ENCODE measurements at places on chromosomes 2 and 18.

DNA sequence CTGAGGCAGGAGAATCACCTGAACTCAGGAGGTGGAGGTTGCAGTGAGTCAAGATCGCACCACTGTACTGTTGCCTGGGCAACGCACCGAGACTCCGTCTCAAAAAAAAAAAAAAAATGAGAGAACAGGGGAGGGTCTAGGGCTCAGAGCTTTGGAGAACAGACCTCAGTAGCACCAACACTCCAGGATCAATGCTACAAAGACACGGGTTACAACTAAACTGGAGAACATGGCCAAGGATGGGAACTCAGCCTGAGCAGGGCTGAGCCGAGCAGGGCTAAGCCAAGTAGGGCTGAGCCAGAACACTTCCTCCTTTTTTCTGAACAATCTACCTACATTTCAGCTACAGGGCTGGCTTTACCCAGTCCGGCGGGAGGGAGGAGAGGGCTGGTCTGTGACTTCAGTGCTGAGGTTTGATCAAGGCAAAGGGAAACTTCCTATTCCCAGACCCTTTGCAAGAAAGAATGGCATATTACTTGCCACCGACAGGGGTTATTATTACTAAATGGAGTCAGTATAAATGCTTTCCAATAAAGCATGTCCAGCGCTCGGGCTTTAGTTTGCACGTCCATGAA lies 2.9 kb upstream of the CASP8 start:
- peak; percentile 77 for DNase-seq

- no peak for DNase-seq
These were observed at the start of gene MAP3K19 for GRCh38 chr2:135047300-135047699. MAP3K19 (minus strand) TSS chr2:135047447; CDS start chr2:135024647, 22,800 bp downstream.

DNA sequence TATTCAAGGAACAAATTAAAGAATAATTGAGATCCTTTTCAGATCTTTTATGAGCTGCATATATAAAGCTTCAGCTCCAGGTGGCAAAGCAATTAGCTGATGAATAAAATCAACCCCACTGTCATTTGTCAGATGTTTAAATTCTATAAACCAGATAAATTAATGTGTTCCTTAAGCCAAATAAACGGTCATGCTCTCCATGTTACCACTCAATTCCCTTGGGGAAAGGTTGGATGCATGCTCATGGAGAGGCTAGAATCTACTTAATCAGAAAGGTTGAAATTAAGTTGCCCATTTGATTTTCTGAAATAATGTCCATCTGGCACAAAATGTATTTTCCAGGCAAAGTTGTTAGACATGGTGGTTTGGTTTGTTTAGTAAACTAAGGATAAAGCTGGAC lies 282.5 kb upstream of the SPRED2 start:
- no peak for DNase-seq

GRCh38 chr2:126653109-126653508 lies 2.8 kb upstream of the GYPC start:
- DNase-seq = no peak

GRCh38 chr18:61662726-61663125 lies 230.1 kb downstream of the RNF152 start:
- DNase-seq = no peak

DNA sequence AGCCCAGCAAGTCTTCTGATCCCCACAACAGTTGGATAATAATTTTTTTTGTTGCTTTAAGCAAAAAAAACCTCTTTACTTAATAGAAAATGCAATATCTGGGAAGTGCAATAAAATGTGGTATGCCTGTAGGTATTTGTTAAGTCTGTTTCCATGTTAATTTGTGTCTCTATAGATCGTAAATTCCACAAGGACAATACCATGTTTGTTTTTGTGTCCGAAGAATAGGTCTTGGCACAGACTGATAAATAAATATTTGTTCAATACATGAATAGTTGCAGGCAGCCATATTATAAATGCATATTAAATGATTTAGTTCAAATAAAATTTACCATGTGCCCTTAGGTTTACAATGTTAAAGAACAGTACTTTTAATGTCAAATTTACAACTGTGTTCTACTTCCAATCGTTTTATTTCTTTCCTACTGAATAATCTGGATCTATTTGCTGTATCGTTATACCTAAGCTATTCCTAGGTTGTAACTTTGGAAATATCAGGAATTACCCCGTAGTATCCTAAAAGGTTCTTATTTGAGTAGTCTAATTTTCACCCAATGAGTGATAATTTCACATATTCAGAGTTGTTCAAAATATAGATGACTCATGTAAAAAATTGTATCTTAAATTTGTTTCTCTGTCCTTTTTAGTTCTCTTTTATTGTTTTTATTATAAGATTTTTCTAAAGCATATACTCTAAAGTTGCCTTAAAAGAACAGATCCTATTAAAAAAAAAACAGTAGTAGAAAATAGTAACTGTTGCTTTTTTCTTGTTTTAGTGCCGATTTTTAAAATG lies 151.8 kb downstream of the EHBP1 start:
- DNase-seq = no peak

DNA sequence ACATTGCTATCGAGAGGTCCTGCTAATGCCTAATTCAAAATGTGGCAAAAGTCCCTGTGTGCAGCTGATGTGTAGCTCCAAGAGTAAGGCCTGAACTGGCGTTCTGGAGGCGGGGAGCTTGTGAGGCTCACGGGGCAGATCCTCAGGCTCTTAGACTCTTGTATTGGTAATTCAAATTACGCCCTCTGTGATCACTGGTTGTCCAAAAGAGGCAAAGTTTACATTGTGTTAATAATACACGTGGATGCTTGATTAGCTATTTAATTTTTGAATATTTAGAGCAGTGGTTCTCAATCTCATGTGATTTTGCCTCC lies 12.4 kb upstream of the CRYGA start:
- no peak for DNase-seq

DNA sequence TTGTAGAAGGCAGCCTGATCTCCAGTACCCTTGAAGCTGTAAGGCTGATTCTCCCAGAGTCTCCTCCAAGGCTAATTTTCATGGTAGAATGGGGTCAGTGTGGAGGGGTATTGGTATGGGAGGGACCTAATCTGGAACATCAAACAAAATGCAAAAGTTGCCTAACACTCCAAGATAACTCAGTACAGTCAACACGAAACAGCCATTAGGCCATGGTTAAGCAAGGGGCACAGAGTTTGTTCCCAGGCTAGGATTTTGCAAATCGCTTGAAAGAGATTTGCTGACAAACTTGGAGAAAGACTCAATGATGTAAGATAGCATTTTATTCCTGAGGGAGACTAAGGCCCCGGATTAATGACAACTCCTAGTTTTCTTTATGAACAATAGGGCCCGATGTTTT lies 5.4 kb downstream of the PID1 start:
- DNase-seq = no peak

DNA sequence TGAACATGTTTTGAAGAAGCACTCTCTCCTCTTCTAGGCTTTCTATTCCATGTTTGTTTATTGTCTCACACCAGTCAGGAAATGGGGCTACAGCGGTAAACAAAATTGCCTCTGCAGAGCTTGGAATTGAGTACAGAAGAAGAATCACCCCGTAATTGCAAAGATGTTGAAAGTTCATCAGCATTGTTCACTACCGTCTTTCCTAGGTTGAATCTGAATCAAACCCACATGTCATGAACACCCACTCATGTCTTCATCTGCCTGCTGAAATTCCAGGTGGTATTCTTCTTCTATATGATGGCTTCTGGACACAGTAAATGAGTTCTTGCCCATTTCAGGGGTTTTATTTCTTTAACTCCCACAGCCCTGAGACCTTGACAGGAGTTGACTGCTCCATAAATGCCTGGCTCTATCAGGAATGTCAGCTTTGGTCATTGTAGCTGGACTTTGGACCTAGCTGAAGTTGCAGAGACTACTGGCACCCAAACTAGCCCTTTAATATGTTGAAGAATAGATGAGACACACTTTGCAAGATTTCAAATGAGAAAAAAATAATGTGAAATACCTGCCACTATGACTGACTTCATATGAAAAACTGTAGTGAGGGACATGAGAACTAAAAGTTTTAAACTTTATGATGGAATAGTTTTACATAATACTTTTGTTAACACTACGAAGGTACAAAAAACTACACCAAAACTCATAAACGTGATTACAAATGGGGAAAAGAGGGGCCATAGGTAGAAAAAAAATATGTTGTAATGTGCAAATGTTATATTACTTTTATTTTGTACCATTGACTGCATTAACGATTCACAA lies 1235.3 kb upstream of the ZEB2 start:
- DNase-seq = no peak

DNA sequence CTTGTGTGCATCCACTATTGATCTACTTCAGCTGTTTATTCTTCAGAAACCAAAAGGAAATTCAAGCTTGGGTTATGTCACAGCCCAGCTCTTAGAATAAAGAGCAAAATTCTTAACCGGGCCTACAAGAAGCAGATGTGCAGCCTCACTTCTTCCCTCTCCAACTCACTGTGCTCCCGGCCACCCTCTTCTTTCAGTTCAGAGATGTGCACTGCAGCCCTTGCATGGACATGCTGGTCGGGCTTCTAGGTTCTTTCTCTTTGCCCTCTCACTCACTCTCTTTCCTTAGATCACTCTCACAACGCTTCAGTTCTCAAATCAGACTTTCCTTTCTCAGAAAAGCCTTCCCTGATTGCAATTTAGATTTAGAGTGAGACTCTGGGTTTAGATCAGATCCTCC lies 104.1 kb downstream of the CHN1 start:
- DNase-seq = no peak

- no peak for DNase-seq
These were observed 147.8 kb upstream of the ZNF236 start for GRCh38 chr18:76674596-76674995.

DNA sequence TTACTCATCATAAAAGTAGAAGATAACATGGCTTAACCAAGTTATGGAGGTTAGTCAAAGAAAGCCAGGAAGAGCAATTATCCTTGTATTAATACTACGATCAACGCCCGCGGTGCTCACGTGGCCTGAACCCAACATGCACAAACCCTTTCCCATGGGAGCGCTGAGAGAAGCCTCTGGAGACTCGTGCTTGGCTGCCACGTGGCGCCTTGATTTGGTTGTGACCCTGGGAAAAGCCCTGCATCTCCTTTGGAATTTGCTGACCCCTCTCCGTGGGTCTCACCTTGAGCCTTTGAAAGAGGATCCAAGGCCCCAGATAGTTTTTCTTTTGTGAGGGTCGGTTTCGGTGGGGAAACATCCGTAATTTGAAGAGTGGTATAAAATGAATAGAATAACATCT lies 255.6 kb downstream of the DCDC2C start:
- DNase-seq = no peak

DNA sequence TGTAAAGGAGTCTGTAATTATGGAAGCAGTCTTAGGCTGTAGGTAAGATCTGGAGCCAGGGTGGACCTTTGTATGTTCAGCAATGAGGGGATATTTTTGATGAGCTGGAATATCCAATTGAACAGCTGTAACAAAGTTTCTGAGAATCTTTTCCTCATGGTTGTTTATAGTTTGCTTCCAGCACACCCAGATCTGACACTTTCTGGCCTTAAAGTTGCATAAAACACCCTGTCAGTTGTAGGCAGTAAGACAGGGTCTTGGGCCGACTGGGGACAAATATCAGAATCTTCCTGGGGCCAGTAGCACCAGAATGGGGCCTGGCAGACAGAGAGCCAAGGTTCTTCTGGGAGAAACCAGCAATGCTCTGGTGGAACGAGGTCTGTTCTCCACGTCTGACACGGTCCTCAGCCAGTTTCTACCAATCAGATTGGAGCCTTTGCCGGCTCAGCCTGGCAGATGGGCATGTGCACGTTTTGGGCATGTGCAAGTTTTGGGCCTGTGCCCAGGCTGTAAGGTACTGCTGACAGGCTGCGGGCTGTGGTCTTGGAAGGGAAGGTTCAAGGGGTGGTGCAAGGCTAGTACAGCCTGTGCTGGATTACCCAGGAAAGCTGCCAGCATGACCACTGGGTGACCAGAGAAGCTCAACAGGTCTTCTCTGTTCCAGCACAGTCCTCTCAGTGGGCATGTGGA lies 89.8 kb downstream of the PRKCE start:
- DNase-seq = no peak

GRCh38 chr2:198374375-198375082 lies 570.1 kb downstream of the PLCL1 start:
- DNase-seq = no peak

DNA sequence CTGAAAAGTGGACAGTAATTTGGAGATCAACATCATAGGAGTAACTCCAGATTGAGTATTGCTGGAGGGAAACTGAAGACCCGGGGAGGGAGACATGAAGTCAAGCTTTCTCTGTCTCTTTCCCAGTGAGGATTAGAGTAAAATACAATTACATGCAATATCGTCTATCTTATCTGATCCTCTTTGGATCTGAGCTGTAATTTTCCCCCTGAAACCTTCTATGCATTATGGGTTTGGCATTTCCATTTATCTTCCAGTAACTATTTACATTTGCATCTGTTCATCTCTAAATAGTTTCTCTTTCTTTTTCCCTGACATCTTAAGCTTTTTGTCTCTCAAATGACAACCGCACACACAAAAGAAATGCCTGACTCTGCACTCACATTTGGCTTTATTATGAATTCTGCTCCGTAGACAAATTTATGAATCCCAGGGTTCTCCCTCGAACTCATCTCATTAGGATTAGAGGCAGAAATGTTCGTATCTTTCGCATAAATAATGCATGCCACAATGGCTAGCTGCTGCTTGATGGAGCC lies 113.1 kb downstream of the SPP2 start:
- no peak for DNase-seq

GRCh38 chr2:208142240-208142924 lies 3.6 kb downstream of the CRYGB start:
- DNase-seq = no peak

- DNase-seq = no peak
These were observed 164.3 kb downstream of the NEDD4L start for GRCh38 chr18:58208207-58208932.

DNA sequence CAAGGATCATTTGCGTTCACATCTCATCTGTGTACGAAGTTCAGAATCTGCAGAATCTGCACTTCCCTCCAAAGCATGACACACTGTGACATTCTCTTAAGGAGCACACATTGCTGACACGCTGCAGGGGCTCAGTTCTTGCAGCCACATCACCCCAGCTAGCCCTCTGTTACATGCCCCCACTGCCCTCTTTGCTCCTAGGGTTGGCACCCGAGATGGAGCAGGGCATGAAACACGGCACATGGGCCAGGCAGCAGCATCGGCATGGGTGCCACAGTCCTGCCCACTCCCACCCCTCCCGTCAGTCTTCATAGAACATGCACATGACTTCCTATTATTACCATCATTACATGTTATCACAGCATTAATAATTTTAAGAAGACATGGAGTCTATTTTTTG lies 76.4 kb downstream of the COL6A3 start:
- DNase-seq = no peak

- no peak for DNase-seq
These were observed 1305.5 kb upstream of the NXPH2 start for GRCh38 chr2:140085674-140086073.

- no peak for DNase-seq
These were observed 14.5 kb downstream of the DNAJC27 start for GRCh38 chr2:24957221-24957620.
